ENCODE measurements at places on chromosomes 12 and 14.

DNA sequence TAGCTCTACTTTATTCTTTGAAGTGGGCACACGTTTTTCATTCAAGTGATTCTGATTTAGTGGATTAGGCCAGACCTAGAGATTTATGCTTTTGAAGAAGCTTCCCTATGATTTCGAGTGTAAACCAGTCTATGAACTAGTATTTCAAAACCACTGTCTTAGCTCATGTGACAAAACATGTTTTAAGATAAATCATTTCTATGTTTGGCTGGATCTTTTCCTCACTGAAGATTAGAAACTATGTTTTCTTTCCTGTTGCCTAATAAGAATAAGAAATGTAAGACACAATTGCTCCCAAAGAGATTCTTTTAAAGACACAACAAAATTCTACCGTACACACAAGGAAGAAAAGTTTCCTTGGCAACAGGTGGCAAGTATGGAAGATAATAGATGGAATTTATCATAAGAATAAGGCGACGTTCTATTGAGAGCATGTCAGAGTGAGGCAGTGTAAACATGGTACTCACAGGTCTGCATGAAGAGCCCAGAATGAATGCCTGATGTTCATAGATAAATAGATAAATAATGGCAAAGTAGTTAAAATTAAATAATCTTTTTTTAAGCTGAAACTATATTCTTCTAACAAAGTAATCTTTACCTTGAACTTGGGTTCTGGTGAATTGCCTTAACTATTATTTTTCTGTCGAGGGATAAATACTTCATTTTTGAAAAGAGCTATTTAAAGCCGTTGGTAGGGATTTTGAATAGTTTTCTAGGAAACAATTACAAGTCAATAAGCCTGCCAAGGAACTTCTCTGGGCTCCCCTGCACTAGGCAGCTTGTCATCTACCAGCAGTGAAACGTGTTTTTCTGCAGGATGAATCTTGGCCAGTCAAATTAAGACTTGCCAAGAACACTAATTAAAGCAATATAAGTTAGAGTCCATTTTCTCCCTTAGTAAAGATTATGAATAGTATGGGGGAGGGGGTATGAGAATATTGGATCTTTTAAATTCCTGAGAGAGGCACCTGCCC lies 34.1 kb upstream of the C12orf75 start:
- no peak for DNase-seq

- no peak for DNase-seq
These were observed 114.5 kb downstream of the HMGA2 start for GRCh38 chr12:65938807-65939206.

DNA sequence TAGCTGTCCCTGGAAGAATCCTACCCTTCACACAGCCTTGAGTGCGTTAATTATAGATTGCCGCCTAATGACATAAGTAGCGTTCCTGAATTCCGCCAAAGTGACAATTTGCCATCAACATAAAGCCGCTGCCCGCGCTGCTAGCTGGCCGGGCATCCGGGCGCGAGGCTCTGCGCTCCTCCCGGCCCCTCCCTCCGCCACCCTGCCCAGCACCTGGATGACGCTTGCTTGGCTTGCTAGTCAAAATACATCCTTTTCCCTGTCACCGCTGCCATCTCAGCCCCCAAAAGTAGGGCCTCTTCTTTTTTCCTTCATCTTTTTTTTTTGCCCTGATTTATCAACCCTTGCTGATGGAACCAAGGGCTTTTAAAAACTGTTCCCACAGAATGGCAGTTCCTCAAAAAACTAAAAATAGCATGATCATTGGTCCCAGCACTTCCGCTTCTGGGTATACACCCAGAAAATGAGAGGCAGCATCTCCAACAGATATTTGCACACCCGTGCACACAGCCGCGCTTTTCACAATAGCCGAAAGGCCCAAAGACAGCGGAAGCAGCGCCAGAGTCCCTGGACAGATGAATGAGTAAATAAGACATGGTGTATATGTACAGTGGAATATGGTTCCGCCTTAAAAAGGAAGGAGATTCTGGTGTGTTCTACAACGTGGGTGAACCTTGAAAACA lies 235.2 kb downstream of the BCL11B start:
- no peak for DNase-seq

- DNase-seq: no peak
These were observed 138.2 kb upstream of the NCOR2 start for GRCh38 chr12:124705545-124706138.

GRCh38 chr12:115542656-115543055 lies 734.8 kb downstream of the MED13L start:
- DNase-seq: no peak

DNA sequence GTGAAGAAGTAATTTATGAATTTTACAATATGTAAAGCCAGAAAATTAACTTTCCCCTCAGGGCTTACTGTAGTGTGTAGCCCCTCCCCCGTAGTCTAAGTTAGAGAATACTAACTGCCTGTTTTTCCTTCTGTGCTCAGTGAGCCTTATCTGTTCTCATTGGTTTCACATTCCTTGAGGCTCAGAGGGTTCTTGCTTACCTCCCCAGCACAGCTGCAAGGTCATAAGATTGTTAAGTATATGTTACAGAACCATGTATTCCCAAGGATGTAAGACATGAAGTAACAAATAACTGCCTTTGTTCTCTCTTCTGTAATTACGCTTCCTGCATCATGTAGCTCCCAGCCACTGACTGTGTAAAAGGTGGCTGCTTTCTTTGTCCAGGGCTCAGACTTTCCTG lies 1351.1 kb downstream of the TMEM121 start:
- no peak for DNase-seq
